ENCODE measurements at places on chromosomes 3 and 15.

DNA sequence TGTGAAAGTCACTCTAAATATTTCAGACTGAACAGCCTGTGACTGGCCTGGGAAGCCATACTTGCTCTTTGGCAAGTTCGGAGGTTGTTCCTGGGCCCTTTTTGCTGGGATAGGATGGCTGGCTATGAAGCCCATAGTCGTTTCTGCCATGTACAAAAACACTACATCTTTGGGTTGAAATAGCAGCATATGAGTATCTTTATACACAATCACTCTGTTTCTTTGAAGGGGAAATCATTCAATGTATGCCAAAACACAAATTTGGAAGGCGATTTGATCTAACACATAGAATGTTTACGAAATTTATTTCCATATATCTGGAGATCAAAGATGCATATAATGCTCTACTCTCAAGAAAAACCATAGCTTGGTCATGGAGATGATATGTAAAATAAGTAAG lies 192.9 kb downstream of the SQOR start:
- DNase-seq = no peak

GRCh38 chr3:107987036-107987939 lies 103.5 kb downstream of the CD47 start:
- DNase-seq = peak; percentile 17

- peak; percentile 73 for DNase-seq
Observed at GRCh38 chr3:64190517-64191515, 34.5 kb downstream of the PRICKLE2 start.

DNA sequence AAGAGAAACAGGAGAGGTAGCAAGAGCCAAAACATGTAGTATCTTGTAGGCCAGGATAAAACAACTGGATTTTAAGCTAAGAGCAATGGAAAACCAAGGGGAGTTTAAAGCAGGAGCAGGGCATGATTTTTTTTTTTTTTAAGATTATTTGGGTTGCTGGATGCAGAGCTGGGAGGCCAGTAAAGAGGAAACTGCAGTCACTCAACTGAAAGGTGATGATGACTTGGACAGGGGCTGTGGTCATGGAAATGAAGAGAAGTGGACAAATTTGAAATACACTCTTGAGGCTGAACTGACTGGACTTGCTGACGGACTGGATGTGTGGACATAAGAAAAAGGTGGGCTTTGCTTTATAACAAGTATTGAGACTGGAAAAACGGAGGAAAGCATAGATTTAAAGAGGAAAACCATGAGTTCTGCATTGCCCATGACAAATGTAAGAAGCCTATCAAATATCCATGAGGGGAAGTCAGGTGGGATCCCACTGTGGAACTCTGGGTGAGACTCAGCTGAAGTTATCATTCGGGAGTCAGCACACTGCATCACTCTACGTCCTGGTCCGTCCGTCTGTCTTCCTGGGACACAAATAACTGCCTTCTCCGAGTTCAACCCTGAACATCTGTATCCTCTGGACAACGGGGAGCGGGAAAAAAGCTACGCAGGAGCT lies 688 bp downstream of the XPC start:
- no peak for DNase-seq

DNA sequence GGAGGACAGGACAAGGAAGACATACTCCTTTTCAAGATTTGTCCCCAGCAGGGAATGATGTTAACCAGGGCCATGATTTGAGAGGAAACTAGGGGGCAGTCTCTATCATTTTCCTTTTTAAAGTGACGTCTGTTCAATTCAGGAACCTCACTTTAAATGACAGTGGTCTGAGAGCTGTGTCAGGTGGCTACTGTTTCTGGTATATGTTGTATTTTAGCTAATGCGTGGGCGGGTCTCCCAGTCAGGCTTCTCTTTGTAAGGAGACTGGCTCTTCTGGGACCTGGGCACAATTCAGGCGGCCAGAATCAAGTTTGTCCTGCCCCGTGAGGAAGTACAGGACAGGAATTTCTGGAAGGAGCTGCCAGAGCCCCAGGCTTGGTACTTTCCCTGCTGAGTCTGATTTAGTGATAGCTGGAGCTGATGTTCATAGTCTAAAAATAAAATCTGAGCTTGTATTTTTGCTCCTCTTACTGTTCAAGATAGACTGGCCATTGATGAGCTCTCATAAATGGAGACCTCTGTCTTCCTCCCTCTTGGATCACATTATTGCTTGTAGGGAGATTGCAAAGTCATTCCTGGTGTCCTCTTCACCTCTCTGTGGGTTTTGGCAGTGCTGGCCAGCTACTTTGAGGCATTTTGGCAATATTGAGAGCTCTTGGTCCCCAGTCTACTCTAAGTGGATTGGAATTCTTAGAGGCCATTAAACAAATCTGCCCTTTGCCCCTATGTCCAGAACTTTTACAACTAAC lies 25.6 kb downstream of the SQOR start:
- no peak for DNase-seq

DNA sequence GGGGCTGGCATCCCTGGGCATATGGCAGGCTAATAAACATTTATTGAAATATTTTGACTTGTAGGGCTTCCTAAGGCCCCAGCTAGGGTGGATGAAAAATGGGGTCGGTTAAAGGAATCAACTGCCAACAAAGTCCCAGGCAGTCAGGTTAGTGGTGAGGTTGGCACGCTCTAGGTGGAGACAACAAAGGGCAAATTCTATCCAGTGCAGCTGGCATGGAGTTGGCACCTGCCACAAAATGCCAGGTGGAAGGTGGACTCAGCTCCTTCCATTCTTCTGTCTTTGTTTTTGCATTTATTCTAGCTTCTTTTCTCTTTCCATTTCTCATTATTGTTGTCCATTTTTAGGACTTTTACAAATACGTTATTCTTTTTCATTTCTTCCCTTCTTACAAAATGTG lies 31.0 kb downstream of the LCMT2 start:
- no peak for DNase-seq

GRCh38 chr15:92610101-92610520 lies 45.5 kb downstream of the FAM174B start:
- DNase-seq = no peak
